Activated CD4-positive, alpha-beta T cell treated with anti-CD3 and anti-CD28 coated beads, Interleukin-2, amount 10 ng/mL, durations not matched to agents 24 days and 14 days (primary cell): ENCODE measurements at places on chromosomes 6 and 20. TPM values are rescaled to one million over a fixed set of nuclear protein-coding genes. Genes with fewer than 3 reads are reported as not detected.

Gene PDE7B
- total RNA-seq = 15.4 and 16.0 TPM in 2 replicates

DNA sequence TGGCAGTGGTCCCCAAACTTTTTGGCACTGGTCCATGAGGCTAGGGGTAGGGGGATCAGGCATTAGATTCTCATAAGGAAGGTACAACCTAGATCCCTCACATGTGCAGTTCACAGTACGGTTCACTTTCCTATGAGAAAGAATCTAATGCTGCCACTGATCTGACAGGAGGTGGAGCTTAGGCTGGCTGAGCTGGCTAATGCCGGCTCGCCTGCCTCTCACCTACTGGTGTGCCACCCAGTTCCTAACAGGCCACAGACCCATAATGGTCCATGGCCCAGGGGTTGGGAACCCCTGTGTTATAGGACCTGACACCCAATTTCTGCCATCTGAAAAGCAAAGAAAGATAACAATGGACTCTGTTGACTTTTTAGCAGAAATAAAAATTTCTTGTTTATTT, 199.6 kb downstream of the GMPR start:
- peak; percentile 67 for DNase-seq

DNA sequence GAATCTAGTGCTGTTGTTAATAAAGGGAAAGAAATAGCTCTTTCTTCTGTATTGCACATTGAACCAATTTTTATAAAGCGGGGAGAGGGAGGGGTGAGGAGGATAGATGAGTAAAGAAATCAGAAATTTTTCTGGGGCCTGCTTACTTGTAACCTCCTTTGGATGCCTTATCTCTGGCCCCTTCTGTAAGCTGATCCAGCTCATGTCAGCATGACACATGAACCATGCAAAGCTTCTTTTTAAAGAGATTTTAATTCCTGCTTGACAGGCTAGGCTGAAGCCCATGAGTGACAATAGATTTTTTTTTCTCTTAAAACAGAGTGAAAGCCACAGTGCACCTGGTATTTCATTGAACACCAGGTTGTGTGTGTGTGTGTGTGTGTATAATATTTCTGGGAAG, 325.3 kb downstream of the PRL start:
- no peak for DNase-seq

DNA sequence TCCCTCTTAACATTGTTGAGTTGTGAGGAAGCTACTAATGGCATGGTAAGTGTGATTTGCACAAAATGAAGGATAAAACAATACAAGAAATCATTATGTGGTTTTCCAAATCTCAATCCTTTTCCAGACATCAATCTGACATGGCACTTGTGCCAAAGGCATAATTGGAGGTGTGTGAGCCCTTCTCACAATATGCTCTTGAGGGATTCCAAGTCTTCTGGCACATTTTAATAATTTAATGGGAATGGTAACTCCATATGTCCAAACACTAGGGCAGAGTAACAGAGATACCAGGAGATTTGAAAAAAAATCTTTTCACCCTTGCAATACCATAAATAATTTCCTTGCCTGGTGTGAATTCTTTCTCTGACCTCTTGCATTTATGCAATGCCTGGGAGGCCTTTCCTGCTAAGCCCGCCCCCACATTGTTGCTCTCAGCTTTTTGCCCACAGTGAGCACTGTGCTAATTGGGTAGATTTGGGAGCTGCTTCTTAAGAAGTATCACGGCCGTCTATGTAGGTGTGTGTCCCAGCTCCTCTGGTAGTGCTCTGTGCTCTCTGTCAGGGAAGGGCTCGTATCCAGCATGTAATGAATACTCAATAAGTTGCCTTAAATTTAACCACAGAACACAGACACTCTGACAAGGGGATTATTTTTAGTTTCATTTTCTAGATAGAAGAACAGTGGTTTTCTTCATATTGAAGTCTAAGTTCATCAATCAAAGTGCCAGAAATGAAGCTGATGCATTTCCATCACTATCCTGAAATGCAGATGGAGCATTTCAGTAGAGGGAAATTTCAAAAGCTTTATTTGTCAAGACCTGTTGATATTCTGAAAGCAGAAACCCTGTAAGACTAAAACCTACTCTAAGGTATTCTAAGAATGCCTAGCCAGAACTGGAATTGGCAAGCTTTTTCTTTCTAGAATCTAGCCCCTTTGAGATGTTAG, 54.4 kb upstream of the CEP85L start:
- peak; percentile 80 for DNase-seq

Gene ATXN1
- 62.4 and 70.0 TPM in 2 replicates for total RNA-seq

- no peak for DNase-seq
Observed at GRCh38 chr6:33845031-33845745, 41.4 kb upstream of the MLN start.

GRCh38 chr6:106080763-106081095, 5.4 kb upstream of the PRDM1 start:
- DNase-seq = no peak

Gene PABPC1L
- 96.9 and 103 TPM in 2 replicates for total RNA-seq

DNA sequence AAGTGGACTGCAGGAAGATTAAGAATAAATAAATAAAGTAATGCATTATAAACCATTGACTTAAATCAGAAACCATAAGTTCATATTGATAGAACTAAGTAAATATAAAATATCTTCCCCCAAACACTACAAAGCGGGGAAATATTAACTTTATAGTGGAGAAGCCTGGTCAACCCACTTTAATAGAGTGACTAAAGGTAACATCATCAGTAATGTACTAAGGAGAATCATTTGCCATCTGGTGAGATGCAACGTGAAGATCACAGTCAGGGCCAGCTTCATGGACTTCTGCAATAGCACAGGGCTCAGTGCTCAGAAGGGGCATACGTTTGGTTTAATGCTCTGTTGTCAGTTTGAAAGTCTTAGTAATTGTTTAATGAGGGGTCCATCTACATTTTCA, 58.8 kb upstream of the CD83 start:
- DNase-seq = no peak

Gene WASF1
- 1.2 and 2.2 TPM in 2 replicates for total RNA-seq

Gene SRSF6
- 206 TPM in 2 replicates for total RNA-seq

Gene STMN3
- 9.7 and 10.7 TPM in 2 replicates for total RNA-seq

DNA sequence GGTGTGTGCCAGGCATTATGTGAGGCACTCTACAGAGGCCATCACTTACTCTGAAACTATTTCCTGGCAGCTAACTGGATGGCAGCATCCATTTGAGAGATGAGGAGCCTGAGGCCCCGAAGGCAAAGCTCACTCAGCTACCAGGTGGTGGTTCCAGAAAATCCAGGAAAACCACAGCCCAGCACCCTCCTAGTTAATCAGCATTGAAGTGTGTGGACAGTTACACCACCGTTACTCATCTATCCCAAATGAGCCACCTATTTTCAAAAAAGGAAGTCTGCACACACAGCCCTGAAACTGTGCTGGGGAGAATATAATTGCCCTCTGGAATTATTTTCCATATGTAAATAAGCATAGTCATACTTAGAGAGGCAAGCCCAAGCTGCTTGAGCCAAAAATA, 67.4 kb downstream of the CNBD2 start:
- no peak for DNase-seq

GRCh38 chr20:37986873-37987601, 46.2 kb downstream of the TTI1 start:
- DNase-seq = no peak

DNA sequence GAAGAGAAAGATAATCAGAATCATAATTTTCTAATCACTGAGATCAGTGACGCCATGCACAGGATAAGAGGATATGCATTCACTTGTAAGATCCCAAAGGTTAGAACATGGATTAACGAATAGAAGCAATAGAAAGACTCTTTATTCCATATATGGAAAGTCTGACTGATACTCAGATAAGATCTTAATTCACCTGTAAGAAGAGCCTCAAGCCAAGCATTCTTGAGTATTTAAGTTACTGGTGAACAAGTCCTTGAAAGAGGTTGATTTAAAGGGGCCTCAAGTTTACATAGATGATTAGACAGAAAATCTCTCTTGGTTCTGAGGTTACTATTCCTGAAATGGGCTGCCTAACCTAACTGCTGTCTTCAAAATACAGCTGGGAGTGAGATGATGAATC, 53.8 kb upstream of the MTRF1L start:
- DNase-seq = no peak

Gene RFX6
- total RNA-seq = not detected in 2 replicates

Gene DDR1
- 18.8 and 22.9 TPM in 2 replicates for total RNA-seq

- no peak for DNase-seq
Observed at GRCh38 chr20:9999645-10000044, 35.1 kb upstream of the ANKEF1 start.

DNA sequence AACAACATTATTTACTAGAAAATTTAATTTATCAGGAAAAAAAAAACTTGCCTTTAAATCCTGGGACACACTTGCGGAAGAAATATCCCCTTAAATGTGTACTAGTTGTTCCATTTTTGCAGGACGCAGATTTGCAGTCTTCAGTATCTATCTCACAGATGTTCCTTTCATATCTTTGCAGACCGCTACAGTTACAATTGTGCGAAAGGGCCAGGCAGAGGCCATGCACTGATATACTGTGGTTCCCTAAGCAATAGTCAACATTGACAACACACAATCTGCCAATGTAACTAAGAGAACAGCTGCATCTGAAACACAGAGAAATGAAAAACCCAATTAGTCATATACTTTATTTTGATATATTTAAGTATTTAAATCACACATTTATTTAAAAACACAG, 411.2 kb downstream of the EYS start:
- DNase-seq = no peak

- no peak for DNase-seq
Observed at GRCh38 chr20:50350510-50351249, 159.5 kb upstream of the PTPN1 start.

GRCh38 chr6:81552644-81553043, 199.8 kb downstream of the TENT5A start:
- DNase-seq = no peak

Gene KIF6
- 0.17 and 0.33 TPM in 2 replicates for total RNA-seq

DNA sequence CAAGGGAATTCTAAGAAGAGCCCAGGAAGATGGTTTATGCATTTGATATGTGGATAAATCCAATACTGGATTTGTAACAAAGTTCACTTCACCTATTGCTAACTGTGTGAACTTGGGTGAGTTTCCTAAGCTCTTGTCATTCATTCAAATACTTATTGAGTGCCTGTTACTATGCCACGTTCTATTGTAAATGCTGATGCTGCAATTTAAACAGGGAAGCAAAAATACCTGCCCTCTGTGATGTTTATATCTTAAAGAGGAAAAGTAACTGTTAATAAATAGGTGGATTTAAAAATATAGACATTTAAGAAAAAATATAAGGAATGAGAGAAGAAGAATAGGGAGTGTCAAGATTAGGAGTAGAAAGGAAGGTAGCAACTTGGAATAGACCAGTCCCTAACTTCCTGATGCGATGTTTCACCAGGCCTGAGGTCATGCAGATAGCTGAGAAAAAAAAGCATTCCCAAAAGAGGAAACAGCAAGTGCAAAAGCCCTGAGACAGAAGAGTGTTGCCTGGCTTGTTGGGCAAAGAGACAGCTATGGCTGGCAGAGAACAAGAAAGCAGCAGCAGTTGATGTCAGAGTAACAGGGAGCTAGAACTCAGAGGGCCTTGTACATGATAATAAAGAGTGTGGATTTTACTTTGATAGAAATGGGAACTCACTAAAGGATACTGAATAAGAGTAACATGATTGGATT, 54.3 kb upstream of the TCF21 start:
- DNase-seq = no peak

Gene DLL1
- total RNA-seq = 0.17 TPM in 1 of 2 replicates, not detected in the other

DNA sequence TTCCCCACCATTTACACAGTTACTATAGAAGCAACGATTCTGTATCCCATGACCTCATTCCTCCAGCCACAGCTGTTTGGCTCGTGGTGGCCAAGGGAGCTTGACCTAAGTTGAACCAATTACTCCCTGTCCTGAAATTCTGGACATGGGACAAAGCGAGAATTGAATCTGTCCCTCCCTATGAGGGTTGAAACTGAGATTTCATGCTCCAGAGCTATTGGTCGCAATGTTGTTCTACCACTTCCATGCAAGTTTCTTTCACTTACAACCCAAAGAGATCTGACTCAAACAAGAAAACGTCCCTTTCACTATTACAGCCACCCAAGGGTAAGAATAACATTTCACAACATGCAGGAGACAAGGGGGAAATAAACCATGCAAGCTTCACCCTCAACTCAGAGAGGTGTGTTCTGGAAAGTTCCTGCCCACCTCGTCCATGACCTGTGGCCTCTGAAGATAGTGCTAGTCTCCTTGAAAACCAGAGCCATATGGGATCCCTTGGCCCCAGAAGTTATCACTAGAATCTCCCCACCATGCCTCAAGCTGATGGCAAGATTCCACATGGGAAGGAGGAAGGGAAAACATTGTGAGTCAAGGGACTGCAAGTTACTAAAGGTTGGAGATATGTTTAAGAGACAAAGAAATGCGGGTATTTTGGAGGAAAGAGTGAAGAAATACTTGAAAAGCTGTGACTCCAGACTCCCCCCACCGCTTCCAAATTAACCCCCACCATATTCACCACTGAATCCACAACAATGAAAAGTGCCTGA, 74.5 kb upstream of the SRSF6 start:
- DNase-seq = no peak

DNA sequence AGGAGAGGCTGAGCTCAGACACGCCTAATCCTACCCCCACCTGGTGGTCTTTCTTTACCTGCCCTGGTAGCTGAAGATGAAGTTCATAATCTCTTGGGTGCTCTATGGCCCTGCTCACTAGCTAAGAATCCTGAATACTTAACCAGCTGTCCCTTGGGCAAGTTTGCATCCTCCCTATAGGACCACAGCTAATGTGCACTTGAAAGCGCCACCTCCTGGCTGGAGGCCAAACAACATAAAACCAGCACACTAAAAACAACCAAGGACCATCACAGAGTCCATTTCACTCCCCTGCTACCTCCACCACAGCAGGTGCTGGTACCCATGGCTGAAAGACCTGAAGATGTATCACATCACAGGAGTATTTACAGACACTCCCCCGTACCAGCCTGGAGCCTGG, 155.5 kb upstream of the SLC24A3 start:
- DNase-seq = peak; percentile 59

GRCh38 chr6:52297433-52297832, 12.9 kb upstream of the MCM3 start:
- no peak for DNase-seq

GRCh38 chr20:38927902-38928578, 1.8 kb downstream of the FAM83D start:
- DNase-seq = peak; percentile 69

DNA sequence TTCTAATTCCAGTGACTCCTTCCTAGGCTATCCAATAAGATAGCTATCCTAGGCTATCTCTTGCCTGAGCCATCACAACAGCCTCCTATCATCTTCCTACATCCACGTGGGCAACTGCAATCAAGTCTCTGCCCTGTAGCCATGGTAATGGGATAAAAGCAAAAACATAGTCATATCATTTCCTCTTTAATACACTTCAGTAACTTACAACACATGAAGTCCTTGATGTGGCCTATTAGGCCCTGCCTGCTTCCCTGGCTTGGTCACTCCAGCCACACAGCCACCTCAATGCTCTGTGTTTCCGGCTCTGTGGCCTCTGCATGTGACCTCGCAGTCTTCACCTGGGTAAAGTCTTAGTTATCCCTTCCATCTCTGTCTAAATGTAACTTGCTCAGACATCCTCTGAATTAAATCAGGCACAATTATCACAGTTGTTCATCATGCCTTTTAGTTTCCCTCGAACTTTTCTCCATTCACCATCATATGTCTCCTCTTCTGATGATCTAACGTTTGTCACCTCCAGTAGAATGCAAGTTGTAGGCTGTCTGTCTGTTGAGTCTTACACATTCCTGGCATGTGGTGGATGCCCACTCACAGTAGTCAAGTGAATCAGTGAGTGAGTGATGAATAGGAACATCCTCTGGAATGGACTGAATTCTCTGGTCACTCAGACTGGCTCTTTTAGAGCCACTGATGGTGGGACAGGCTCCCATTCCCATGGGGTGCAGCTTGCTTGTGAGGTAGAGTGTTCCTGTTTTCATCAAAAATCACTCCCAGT, 229.4 kb downstream of the TBC1D7 start:
- peak; percentile 26 for DNase-seq
